Neural progenitor cell (in vitro differentiated cells): ENCODE measurements at places on chromosomes 13 and 19. TPM values are rescaled to one million over a fixed set of nuclear protein-coding genes. Genes with fewer than 3 reads are reported as not detected.

- no peak for DNase-seq
These were observed 31.2 kb downstream of the CYP4F2 start for GRCh38 chr19:15866636-15867035.

DNA sequence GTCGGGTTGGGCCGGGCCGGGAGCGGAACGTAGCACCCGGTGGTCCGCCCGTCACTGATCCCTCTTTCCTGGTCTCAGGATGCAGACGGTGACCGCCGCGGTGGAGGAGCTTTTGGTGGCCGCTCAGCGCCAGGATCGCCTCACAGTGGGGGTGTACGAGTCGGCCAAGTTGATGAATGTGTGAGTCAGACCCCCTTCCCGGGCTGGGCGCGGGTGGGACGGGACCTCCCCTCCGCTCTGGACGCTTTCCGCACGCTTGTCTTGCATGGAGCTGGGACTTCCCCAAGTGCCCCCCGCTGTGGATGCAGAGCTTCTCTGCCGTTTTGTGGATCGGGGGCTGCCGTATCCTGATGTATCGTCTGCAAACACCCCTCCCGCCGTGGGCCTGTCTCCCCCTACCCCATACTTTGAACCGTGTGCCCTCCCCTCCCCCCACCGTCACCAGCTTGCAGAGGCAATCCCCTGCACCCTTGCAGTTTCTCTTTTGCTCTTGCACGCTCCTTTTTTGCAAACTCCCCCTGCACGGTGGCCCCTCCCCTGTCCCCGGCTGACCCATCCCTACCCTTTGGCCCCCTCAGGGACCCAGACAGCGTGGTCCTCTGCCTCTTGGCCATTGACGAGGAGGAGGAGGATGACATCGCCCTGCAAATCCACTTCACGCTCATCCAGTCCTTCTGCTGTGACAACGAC, 669 bp downstream of the GADD45B start:
- peak; percentile 73 for DNase-seq

DNA sequence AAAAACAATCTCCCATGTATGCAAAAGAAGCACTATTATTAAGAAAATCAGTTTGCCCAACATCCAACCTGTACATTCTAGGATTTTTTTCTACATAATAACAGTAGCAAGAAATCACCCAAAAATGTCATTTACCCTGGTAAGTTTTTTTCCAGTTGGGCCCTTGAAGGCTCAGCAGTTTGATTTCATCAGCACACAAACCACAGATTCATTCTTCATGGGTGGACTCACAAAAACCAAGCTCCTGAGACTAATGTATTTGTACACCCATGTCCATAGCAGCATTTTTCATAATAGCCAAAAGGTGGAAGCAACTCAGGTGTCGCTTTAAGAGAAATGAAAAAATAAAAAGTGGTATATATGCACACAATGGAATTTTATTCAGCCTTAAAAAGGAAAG, 210.1 kb downstream of the TBC1D4 start:
- no peak for DNase-seq

DNA sequence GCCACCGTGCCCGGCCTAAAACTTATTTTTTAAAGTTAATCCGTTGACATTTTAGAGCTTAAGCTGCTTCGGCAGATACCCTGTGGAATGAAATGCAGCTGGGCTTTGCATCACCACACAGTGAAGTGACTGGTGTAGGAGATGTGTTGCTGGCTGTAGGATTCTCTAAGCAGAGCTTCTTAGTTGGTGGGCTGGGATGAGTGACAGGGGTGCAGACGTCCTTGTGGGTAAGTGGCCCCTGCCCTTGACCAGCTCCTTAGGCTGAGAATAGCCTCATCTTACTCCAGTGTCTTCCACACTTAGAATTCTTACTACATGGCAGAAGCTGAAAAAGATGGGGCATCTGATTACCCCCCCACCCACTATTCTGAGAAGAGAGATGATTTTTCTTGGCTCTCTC, 11.6 kb downstream of the GATAD2A start:
- DNase-seq: no peak

The RBM42 gene
- 20.1 and 53.7 TPM in 2 replicates for total RNA-seq

DNA sequence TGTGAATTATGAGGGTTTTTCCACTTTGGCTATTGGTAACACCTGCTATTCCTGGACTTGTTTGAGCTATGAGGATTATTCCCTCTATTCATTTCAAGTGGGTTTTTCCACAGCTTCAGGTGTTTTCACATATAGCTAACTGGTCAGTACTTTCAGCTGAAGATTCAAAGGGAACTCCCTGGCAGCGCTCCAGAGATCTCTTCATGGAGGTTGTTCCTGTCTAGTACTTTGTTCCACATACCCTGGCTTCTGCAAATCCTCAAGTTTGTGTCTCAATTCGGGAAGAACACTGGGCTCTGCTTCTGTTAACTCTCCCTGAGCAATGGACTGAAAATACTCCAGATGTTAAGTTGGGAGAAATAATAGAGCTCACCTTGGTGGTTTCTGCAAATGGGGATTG, 5.6 kb upstream of the ZNF607 start:
- DNase-seq: no peak

The SIGLEC5 gene
- not detected in 2 replicates for total RNA-seq

DNA sequence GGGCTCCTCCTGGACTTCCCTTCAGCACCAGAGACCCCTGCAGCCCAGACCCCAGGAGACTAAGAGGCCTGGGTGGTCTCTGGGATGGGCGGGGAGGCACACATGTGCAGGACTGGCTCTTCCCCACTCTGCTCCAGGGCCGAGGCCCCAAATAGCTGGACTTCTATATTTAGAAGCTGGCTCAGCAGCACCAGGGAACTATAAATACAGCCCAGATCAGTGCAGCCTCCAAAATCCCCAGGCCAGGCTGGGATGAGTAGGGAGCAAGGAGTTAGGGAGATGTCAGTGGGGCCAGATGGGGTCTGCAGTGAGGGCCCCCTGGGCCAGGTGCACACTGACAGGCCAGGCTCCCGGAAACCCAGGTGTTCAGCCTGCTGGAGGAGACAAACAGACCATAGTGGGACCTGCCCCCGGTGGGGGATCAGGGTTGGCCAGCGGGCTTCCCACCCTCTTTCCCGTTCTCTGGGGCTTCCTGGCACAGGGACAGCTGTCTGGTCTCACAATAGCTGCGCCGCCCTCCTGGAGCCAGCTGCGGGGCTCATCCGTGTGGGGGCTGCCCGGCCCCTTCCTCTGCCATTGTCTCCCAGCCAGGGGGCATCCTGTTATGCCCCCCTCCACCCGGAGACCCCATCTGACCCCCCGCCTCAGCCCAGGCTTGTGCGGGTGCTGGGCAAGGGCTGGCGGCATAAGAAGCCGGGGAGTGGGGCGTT, 5.5 kb upstream of the ADGRE5 start:
- no peak for DNase-seq

DNA sequence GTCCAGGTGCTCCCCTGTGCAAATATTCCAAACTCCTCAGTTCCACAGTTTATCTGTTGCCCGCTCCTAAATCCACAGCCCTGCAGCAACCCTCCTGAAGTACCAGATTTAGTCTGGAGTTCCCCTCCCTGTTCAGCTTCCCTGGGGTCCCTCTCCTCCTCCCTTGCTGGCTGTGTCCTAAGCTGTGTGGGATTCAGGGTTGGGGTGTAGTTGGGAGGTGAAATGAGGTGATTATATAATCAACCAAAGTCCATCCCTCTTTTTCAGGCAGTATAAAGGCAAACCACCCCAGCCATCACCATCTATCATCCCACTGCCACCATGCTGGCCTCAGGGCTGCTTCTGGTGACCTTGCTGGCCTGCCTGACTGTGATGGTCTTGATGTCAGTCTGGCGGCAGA, at the start of gene CYP2A13:
Gene CYP2A13, plus strand, starts transcription at position 301 of the 400 bp plus-strand sequence. Its CDS starts 21 bp downstream, at position 322.
- no peak for DNase-seq

The SERPINE3 gene
- 0.40 and 0.47 TPM in 2 replicates for total RNA-seq

- no peak for DNase-seq
These were observed 2.8 kb upstream of the SHC2 start for GRCh38 chr19:463483-464207.

GRCh38 chr13:24505756-24506155, 6.8 kb downstream of the PARP4 start:
- DNase-seq: no peak

DNA sequence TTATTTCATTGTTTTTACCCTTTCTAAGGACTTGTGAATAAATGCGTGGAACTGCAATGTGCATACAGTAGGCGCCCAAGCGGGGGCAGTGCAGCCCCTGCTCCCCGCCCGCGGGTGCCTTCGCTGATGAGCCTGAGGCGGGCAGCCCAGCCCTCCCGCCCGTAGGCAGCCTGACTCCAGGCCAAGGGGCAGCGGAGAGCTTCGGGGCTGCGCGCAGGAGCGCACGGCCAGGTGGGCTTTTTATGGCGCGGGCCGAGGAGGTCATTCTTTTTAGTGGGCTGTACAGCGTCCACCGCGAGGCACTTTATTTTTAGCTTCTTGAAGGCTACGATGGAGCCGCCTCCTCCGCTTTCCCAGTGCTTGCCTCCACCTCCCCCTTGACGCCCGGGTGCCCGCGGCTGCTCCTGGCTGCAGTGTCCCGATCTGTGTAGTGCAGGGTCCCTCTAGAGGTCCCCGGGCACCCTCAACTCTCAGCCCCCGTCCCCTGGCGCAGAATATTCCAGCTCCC, 60.5 kb downstream of the CCNE1 start:
- DNase-seq: peak; percentile 81

DNA sequence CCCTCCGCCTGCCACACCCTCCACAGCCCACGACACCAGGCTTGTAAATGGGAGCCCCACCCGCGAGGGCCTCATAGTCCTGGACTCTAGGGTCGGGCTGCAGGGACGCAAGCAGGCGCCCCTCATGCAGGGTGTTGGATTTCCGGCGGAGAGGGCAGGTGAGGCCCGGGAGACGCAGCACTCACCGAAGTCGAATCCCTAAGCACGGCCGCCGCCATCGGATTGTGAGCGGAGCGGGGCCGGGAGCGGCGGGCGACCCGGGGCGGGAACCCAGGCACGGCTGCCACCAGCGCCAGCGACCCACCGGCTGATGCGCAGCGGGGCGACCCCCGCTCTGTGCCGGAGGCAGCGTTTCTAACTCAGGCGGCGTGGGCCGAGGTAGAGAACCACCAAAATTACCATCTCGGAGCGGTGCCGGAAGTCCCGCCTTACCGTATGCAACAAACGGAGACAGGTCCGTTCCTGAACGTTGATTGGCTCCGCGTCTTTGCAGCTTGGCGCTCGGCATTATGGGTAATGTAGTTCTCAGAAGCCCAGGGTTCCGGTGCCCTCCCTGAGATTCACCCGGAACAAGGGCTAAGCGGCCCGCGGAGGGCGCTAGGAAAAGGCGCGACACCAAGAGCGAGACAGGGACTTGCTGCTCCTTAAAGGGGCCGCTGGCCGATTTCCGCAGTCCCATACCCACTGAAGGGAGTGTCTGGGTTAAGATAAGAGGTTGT, at the start of gene ZNF416:
Gene ZNF416, minus strand, starts transcription at position 425 of the 719 bp plus-strand sequence. Its CDS starts 207 bp downstream, at position 218.
- peak; percentile 100 for DNase-seq

The ZSCAN1 gene
- 0.67 and 4.1 TPM in 2 replicates for total RNA-seq

GRCh38 chr13:114130837-114131582, 1.4 kb downstream of the RASA3 start:
- DNase-seq: peak; percentile 68

DNA sequence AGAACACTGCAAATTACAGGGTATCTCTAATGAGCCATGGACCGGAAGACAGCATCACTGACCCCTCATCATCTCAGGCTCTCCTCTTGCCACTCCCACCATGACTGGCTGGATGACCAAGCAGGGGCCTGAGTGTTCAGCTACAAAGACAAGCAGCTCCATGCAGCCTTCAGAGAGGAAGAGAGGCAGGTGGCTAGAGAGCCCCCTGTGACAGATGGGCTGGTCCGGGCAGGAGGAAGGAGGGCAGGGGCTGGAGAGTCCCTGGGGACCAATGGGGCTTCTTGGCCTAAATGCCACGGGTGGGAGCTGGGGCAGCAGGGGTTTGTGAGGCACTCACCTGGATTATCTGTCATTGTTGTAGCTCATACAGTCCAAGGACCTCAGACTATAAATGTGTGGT, 12.8 kb upstream of the RASA3 start:
- peak; percentile 1 for DNase-seq

DNA sequence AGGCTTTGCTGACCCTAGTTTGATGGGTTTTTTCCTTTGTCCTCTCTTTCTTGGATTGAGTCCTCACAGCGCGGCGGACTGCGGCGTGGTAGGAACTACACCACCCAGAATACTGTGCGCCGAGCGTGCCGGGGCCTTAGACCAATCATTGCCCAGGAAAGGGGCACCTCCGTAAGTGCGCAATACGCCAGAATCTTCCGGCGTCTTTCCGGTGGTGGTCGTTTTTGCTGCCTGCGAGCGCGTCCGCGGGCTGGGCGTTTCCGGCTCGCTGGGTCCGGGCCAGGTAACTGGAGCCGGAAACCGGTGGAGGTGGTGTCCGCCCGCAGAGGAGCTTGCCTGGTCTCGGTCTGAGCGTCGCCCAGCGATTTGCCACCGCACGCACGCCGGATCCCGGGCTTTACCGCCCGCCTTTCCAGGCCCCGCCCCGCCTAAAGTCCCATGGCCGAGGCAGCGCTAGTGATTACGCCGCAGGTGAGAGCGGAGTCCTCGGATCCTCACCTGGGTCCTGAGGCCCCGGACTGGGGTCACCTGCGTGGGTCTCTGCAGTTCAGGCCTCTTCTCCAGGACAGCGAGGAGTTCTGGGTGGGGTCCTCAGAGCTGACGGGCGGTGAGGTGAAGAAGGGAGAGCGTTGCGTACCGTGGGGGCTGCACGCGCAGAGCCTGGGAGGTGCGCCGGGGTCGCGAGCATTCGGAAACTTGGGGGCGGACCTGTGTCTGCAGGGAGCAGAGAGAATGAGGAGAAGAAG, at the start of gene ZNF549:
Gene ZNF549, plus strand, starts transcription at position 221 of the 746 bp plus-strand sequence. Its CDS starts 218 bp downstream, at position 439.
- peak; percentile 96 for DNase-seq

DNA sequence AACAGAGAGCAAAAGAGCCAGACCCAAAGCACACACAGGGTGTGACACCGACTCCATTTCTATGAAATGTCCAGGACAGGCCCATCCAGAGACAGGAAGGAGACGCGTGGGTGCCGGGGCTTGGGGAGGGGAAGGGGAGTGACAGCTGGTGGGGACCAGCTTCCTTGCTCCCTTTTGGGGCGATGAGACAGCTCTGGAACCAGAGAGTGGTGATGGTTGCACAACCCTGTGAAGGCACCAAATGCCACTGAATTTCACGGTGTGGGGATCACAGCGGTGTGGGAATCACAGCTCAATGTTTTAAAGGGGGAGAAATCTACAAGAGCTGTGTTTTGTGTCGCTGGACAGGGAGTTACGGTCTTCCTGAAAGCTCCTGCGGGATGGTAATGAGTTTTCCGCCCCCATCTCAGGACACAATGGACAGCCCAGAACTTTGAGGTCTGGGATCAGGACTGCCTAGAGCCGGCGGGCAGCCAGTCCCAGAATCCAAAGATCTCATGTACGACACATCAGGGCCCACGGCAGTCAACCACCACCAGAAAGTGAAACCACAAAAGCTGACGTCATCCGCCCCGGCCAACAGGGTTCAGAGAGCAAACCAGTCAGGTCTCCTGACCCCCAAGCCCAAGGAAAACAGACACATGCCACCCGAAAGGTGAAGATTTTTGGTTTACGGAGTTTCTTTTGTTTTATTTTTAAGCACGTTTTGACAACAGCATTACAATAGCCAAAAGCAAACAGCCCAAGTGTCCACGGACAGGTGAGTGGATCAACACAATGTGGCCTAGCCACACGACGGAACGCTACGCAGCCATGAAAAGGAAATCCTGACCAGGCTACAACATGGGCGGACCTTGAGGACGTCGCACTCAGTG, 7.3 kb downstream of the SGTA start:
- DNase-seq: no peak

The LPAR6 gene
- total RNA-seq: 4.3 and 4.6 TPM in 2 replicates
